ENCODE measurements at places on chromosomes 2 and 18.

DNA sequence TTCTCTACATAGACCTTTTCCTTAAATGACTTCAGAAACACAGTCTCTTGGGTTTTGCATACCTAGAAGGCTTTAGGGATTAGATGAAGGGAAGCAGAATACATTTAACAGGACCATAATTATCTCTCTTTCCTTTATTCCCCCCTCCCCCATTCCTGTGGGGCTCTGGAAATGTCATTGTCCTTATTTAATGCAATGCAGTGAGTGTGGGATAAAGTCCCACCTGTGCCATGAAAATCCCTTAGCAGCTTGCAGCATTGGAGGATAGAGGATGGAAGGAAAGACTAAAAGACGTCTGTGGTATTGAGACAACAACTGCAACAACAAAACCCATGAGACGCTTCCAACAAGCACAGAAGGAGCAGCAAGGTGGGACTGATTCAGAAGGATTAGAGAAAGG, 117.8 kb upstream of the DCC start:
- DNase-seq = no peak

DNA sequence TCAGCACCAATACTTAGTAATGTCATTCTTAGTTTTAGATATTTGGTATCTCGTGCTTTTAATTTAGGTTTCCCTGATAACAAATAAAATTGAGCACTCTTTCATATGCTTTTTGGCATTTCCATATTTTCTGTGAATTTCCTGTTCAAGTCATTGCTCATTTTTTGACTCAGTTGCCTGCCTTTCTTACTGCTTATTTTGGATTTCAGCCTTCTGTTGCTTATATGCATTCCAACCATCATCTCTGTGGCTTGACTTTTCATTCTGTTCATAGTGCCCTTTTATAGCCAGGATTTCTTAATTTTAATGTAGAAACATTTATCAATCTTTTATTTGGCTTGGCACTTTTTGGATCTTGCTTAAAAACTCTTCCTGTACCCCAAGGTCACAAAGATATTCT, 14.5 kb upstream of the KIF3C start:
- DNase-seq = no peak

GRCh38 chr2:39109537-39109936, 11.3 kb downstream of the SOS1 start:
- no peak for DNase-seq

GRCh38 chr2:40302751-40303325, 149.1 kb downstream of the SLC8A1 start:
- no peak for DNase-seq

- no peak for DNase-seq
These were observed 146.3 kb upstream of the TTC39C start for GRCh38 chr18:23868136-23868785.

GRCh38 chr2:236119003-236119402, 49.2 kb downstream of the GBX2 start:
- no peak for DNase-seq

- DNase-seq = no peak
These were observed 169.0 kb downstream of the MYCN start for GRCh38 chr2:16109368-16109820.

DNA sequence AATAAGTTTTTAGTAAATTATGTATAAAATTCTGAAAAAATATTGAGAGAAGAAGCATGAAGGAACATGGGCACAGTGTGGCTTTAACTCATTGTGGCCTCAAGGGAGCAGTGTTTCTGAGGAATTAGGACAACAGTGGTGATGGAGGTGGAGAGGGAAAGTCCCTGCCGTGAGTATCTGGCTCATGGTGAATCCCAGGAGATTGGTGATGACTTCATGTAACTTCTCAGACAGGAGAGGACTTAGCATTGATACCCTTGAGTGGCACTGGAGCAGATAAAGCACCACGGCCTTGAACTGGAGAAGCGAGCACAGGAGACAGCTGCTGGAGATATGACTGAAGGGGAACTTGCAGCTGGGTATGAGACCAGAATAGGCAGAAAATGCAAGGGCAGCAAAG, 35.0 kb upstream of the LRP1B start:
- DNase-seq = peak; percentile 2

- DNase-seq = no peak
These were observed 69.8 kb downstream of the NEB start for GRCh38 chr2:151664520-151664919.

DNA sequence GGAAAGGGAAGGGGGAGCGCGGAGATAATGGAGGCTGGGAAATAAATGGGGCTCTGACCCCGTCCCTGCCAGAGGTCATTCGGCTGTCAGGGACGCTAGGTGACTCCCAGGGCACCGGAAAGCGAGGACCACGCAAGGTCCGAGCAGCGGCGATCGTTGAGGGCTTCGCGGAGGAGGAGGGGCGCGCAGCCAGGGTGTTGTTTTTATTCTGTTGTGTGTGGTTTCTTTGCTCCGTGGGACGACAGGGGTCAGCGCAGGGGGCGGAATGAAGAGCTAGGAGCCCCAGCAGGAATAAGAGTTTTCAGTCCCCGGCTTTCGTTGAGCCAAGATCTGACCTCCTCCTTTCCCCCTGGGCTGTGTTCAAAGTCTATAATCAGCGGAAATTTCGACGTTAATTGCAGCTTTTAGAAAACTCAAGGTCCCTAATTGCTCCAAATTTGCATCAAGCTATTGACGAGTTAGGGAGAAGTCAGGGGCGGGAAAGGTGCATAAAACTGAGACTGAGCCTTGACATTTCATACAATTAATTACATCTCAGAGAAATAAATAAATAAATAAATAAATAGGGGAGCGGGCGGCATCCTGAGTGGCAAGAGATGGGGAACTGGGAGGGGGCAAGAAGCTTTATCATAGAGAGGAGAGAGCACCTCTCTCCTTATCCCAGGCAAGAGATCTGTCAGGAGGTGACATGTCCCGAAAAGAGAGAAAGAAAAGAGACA, 2.2 kb downstream of the GAD1 start:
- DNase-seq = no peak

DNA sequence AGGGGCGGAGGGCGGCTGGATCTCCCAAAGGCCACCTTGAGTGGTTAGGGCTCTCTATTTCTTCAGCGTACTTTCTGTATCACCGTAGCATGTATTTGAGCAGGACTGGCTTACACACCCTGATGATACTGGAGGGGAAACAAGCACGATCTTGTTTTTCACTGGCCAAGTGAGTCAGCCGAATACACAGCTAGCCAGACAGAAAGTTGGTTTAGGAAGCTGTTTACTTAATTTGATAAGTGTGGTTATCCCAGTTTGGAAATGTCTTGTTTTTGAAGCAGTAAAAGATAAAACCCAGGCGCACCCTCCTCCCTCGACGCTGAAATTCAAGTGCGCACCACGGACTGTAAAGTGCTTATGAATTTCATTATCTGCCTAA, 582 bp downstream of the RIOK3 start:
- DNase-seq = no peak

- no peak for DNase-seq
These were observed 143.9 kb downstream of the L3MBTL4 start for GRCh38 chr18:6270771-6271216.

GRCh38 chr18:76827205-76828200, 5.1 kb downstream of the ZNF236 start:
- no peak for DNase-seq

DNA sequence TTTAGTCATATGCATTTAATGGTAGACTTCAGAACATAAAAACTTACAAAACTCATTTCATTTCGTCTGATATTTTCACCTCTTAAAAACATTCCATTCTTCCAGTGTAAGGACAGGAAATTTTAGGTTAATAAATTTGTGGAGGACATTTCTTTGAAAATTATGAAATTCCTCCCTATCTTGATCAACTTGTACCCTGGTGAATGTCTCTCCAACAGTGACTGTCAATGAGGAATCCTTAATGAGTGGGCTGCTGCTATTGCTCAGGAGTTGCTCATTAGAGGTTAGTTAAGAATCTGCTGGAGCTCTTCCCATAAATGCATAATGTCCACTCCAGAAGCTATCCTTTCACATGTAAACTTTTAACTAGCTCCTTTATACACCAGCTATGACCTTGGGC, 69.1 kb downstream of the LRP1B start:
- no peak for DNase-seq

- DNase-seq = no peak
These were observed 93.2 kb downstream of the BCL2L11 start for GRCh38 chr2:111213877-111214276.

GRCh38 chr2:36060133-36060532, 295.4 kb upstream of the CRIM1 start:
- no peak for DNase-seq

GRCh38 chr2:218295029-218295428, 2.7 kb upstream of the TMBIM1 start:
- no peak for DNase-seq

DNA sequence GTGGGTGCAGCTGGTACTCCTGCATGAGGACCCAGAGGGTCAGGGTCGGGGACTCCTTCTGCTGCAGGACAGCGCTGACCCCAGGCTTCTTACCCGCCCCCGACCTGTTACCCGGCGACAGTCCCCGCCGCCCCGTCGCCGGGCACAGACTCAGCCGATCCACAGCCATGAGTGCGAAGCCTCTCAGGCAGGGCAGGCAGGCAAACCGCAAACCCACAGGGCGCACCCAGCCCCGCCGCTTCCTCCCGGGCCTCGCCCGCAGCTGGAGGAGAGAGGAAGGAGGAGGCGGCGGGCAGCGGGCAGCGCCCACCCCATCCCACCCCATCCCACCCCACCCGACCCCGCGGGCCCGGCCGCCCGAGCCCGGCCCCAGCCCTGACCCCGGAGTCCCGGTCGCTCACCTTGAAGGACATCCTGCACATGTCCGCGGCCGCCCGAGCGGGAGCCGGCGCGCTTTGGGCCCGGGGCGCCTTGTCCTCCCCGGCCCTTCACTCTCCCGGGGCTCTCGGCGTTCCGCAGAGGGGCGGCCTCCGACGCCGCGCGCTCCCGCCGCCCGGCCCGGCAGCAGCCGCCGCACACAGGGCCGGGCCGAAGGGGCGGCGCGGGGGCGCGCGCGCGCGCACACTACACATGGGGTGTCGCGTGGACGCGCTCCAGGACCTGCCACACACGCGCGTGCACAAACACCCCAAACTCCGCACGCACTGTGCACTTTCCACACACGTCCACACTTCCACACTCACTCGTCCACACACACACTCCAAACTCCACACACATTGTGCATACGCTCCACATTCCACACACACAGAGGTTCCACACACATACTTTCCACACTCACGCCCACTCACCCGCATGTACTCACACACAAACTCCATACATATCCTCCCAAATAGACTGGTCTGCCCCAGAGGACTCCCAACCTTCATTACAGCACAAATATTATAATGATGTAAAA, at the start of gene ANKRD29:
Gene ANKRD29, minus strand, starts transcription at position 603 of the 955 bp plus-strand sequence. Its CDS starts 181 bp downstream, at position 422.
- peak; percentile 43 for DNase-seq

- no peak for DNase-seq
These were observed 15.4 kb downstream of the CEP68 start for GRCh38 chr2:65071499-65072180.

DNA sequence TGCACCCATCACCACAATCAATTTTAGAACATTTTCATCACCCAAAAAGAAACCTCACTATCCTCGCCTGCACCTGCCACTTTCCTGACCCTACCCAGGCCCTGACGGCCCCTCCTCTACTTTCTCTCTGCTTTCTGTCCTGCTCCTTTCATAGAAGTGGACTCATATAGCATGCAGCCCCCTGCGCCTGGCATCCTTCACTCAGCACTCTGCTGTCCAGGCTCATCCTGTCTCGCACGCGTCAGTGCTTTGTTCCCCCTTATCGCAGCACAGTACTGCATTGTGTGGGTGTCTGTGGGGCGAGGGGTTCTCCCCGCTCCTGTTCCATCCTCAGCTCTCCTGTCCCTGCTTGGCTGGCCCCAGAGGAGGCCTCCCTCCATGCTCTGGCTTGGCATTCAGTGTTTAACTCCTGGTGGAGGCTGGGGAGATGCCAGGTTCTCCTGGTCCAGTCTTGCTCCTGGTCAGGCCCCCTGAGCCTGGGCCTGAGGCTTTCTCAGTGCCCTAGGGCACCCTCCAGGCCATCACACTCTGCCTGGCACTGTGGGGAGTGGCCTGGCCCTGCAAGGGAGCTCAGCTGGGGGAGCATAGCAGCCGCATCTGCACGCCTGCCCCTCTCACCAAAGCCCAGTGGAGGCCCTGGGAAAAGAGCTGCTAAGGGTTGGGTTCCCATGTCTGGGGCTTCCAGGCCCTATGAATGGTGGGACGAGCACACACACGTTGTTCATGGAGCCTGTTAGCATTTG, 6.6 kb upstream of the TUBB6 start:
- no peak for DNase-seq

- peak; percentile 1 for DNase-seq
These were observed 50.0 kb downstream of the RBBP8 start for GRCh38 chr18:22983175-22983574.
